Thoracic aorta (tissue), 2 donors: ENCODE measurements at places on chromosomes 5 and 9.

DNA sequence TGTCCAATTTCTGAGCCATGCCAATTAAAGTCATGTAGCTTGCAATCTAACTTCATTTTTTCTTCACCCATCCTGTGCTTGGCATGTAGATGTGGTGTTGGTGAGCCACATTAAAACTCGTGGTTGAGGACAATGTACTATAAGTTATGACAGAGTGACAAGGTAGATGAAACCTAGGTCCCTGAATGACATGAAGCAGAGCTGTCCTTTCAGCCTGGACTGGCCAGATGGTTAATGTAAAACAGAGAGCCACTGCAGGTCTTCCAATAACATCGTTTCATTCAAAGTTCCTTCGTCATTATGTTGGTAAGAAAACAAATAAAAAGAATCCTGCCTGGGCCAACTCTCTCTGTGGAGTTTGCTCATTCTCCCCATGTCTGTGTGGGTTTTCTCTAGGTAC, 856.5 kb upstream of the SEMA6A start:
- no peak for DNase-seq

DNA sequence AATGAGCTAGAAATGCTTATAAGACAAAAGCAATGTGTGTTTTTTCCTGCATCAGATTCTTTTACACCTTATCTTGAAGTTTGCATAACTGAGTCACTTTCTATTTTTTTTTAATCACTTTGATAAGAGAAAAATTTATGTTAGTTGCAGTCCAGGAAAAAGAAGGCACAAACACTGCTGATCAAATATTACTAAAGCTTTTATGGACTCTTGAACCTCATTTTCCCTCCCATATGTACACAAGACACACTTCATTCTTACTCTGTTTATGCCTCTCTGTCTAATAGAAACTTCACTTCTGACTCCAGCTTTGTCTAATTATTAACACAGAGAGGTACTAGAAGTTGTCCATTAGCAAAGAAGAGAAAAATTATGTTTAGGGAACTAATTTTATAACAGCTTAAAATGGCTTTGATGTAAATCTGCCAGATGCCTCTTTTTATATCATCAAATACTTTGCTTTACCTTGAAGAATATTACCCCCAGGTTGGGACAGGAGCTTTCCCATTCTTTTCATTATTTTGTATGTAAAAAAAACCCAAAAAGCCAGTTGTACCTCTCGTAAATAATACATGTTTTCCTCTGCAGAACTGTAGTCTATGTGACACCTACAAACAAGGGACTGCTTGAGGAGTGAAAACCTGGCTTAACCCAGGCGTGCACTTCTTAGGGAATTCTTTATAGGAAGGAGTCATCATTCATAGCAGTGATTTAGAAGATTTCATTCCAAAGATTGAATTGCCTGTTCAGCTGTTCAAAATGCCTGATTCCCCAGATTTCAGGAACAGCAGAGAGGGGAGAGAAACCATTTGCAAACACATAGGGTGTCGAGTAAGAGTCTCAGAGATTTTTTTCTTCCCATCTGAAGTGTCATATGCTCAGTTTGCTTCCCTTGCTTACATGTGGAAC, 72.6 kb downstream of the DAPK1 start:
- DNase-seq = no peak

- no peak for DNase-seq
Measured at GRCh38 chr5:90438100-90438499, 28.5 kb upstream of the CETN3 start.

DNA sequence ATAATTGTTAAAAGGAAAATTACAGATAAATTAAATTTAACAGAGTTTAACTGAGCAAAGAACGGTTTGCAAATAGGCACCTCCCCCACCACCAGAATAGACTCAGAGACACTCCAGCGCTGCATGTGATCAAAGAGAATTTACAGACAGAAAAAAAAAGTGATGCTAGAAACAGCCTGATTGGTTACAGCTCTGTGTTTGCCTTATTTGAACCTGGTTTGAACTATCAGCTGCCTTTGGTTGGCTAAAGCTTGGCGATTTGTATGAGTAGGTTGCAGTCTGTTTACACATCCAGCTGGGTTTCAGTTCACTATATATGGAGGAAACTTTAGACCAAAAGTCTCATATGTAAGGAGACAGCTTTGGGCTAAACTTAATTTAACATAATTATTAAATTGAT, 249.1 kb downstream of the ENC1 start:
- DNase-seq = no peak

GRCh38 chr5:122736086-122736845, 38.6 kb upstream of the SNX2 start:
- DNase-seq = no peak

DNA sequence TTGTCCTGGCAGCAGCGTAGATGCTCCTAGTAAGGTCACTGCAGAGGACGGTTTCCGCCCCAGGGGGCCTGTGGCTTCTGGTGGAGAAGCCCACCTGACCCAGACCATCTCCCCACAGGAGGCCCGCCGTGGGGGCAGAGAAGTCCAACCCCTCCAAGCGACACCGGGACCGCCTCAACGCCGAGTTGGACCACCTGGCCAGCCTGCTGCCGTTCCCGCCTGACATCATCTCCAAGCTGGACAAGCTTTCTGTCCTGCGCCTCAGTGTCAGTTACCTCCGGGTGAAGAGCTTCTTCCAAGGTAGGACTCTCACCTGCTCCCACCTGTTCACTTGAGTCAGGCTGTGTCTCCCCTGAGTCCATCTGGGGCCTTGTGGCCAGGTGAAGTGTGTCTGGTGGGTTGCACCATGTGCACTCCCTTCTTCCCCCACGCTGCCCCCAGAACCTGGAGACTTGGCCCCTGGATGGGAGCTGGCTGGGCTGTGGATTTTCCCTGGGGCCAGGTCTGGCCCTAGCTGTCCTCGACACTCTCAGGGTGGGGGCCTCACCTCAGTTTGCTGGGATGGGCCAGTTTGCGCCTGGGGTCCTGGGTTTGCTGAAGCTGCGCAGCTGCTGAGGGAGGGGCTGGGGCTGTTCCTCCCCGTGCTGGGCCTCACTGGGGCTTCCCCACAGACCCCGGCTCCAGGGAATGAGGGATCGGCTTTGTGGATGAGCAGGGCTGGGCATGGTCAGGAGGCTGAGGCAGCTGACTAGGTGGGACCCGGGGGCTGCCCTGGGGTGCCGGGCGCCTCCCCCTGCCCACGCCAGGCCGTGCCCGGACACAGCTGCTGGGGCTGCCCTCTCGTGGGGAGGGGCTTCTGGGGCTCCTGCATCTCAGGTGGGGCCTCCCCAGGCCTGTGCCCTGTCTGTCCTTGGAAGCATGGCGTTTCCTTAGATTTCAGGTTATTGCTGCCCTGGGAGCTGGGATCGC, 32.4 kb downstream of the AHRR start:
- DNase-seq = no peak

GRCh38 chr9:88339317-88339716, 48.9 kb upstream of the SPIN1 start:
- DNase-seq = no peak

DNA sequence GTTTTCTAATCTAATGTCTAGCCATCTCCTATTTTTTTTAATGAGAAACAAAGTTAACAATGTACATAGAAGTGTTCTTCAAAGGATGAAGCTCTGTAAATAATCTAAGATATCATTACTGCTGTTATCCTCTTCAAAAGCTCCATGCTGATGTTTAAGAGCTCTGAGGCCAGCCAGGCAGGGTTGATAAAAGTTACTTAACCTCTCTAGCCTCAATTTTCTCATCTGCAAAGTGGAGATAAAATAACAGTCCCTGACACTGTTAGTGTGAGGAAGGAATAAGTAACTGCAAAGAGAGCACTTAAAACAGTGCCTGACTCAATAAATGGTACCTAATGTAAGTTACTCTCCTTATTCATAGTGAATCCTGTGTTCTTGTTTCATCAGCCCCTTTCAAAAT, 60.1 kb downstream of the LHFPL2 start:
- no peak for DNase-seq

DNA sequence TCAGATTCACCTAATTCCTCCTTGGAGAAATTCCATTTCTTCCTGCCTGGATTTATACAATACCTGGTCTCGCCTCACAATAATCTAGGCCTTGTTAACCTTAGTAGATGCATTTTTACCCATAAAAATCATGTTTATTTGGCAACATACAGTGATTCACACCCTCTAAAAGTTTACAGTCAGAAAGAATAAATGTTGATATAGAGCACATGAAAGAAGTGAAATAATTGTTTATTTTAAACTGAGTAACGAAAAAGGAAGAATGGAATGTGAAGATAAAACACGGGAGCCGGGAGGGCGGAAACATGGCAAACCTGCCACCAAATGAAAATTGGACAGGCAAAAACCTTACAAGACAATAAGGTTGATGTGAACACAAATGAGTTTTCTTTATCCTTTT, 28.9 kb upstream of the KCNN2 start:
- no peak for DNase-seq

DNA sequence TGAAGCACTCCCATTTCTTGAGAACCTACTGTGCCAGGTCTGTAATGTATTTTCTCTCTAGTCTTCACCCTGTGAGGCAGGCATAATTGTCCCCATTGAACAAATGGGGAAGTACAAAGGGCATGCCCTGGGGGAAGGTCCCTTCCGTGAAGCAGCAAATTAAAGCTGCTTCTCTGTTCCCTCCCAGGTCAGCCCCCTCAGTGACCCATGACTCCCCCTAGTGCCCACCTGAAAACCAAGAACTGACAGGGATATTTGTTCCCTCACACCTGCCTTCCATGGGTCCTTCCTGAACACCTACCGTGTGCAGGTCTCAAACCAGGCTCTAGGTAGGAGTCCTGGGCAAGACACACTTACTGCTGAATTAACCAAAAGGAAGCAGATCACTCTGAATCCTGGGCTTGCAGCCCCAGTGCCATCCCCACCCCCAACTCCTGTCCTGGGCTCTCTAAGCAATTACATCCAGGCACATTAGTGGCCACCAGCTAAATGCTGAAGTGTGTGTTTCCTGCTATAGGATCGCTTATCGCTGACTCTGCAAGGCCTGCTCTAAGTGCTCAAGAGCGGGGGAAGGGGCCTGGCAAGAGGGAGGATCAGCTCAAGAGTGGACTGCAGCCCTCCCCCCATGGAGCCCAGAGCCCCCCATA, 254.8 kb downstream of the CDK5RAP2 start:
- no peak for DNase-seq

DNA sequence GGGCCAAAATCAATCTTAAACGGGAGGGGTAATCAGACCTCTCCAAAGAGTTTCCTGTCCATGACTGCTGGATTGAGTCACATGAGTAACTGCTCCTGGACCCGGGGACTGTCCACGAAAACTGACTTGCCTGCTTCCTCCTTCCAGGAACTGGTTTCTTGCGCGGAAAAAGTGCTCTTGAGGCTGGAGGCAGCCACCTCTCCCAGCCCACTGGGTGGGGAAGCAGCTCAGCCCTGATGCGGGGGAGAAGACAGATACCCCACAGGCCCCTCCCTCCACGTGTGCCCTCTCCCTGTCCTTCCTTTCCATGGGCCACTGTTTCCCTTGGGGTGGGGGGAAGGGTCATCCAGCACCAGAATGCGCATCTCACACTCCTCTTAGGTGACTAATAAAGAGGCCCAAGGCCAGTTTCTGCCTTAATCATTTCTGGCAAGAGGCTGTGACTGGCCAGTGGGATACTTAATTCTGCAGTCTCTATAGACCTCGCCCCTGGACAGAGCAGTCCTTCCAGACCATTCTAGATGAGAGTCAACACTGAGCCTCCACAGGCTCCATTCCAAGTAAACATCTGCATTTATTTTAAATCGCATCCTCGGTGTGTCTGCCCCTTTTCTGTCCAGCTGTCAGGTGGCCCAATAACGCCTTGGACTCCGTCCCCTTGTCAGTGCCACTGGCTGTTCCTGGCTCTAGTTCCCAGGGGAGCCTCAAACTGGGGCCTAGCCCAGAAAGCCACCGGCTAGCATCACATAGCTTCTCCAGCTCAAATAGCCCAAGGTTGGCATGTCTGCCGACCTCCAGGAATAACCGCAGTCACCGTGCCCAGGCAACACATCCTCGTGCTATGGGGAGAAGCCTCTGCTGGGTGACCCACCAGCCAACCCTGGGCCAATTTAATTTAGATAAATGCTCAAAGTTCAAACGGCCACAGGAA, 12.0 kb downstream of the REXO4 start:
- DNase-seq = no peak

- DNase-seq = no peak
Measured at GRCh38 chr5:34663771-34664496, 7.8 kb downstream of the RAI14 start.

- no peak for DNase-seq
Measured at GRCh38 chr9:110935829-110936228, 102.4 kb downstream of the LPAR1 start.

DNA sequence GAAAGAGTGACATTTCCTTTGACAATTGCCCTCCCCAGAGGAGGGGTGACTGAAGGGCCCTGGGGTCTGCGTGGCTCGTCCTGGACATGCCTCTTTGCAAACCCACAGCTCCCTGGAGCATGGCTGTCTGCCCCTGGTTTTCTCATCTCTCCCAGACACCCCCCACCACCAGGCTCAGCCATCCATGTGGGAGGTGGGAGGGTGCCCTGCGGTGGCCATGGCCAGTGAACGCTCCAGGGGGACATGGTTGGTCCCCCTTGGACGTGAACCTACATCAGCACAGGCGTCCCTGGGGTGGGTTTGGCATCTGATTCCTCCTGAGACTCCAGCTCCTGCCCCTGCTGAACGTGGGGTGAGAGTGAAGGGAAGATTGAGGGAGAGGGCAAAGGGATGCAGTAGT, 67.7 kb upstream of the LMX1B start:
- no peak for DNase-seq

- DNase-seq = no peak
Measured at GRCh38 chr5:150176745-150177477, 10.3 kb downstream of the CDX1 start.

GRCh38 chr5:12757035-12757434, 852.8 kb upstream of the CTNND2 start:
- DNase-seq = no peak

DNA sequence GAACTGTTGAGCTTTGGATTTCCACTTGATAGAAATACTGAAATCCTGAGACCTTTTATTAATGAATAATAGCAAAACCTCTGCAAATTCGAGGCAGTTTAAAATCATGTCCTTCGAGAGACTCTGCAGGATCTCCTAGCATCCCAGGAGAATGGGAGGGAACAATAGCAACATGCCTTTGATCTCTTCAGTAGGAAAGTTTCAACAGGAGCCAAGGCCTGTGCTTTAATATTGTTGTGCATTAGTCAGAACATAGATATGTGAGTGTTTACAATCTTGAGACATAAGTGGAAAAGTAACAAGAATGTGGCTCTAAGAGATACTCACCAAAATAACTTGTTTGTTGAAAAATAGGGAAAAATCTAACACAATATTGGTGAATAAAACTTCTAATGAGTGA, 83.3 kb upstream of the LHFPL2 start:
- no peak for DNase-seq

DNA sequence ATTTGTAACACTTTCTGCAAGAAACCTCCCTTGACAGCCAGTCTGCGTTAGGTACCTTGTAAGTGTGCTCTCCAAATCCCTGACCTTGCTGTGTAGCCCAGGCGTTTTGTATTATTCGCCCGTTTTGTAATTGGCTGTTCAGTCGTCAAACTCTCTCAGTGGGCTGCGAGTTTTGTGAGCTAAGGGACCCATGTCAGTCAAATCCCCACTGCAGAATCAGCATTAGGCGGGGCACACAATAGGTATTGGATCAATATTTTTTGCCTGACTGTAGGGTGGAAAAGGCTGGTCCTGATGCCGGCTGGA, 665 bp downstream of the DNAJC18 start:
- DNase-seq = no peak

- DNase-seq = no peak
Measured at GRCh38 chr9:137828527-137829259, 48.9 kb upstream of the CACNA1B start.

- DNase-seq = no peak
Measured at GRCh38 chr5:5063533-5063953, 76.6 kb upstream of the ADAMTS16 start.

GRCh38 chr5:178142642-178143041, 11.0 kb downstream of the NHP2 start:
- DNase-seq = no peak
